ENCODE measurements at places on chromosomes 16 and 17. TPM values are rescaled to one million over a fixed set of nuclear protein-coding genes. Genes with fewer than 3 reads are reported as not detected.
A peak's percentile ranks its signal among the peaks of the same experiment; 100 is the strongest.

The TMEM101 gene
- total RNA-seq, result 26.7 TPM

DNA sequence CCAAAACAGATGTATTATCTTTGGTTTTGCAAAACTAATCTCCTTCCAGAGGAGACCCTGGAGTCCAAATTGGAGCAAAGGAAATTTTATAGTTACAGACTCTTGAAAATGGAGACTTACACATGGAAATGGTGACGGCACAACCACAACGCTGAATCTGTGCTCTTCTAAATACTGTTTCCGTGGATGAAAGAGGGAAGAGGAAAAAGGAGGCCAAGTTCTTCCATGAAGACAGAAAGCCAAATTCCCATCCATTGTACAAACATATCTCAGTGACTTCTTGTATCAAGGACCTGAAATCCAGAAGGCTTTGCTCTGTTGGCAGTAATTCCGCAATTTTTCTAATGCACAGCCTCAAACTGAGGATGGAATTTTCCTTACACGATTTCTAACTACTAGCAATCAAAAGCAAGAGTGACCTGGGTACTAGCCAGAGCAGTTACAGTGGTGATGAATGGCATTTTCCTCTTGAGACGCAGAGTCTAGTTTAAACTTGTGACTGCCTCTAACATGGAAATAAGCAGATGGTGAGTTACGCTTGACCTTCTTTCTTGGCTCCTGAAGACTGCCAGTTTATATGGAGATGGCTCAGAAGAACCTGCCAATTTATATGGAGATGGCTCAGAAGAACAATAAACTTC, 38.5 kb downstream of the VPS53 start:
- DNase-seq, result no peak

The PLA2G10 gene
- 2.6 TPM for total RNA-seq

- DNase-seq, result peak; percentile 52
Measured at GRCh38 chr16:31215287-31216162, 1.4 kb downstream of the PYDC1 start.

GRCh38 chr16:73558219-73558618, 510.3 kb upstream of the ZFHX3 start:
- no peak for DNase-seq

The GEMIN4 gene
- 5.6 TPM for total RNA-seq

GRCh38 chr16:12500771-12501170, 302.9 kb downstream of the CPPED1 start:
- DNase-seq, result no peak

The HSD11B2 gene
- 13.8 TPM for total RNA-seq

DNA sequence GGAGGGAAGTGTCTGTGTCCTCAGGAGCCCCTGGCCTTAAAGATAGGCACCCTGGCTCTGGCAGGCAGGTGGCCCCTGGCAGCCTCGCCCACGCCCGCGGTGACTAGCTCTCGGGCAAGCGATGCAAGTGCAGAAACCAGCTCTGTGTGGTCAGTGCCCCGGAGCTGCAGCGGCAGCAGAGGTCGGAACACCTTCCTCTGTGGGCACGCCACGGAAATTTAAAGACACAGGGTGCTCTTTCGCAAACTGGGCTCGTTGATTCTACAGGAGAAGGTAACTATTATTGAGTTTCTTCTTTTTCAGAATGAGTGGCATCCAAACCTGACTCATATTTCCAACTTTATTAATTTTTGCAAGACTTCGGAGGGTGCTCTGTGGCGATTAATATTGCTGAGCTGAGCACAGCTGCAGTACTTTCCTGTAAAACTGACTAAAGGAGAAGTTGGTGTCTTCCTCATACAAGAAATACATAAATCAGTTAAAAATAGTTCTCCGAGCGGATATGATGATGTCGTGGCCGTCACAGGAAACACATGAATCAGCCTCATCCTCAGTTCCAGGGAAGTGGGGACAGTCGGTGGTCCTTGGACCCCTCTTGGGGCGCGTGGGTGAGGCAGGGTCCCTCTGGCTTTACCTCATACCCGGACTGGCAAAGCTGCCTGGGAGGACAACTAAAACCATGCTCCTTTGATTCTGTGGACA, 120.2 kb downstream of the METRNL start:
- DNase-seq, result peak; percentile 16

GRCh38 chr17:40319651-40320540, 10.9 kb downstream of the RARA start:
- no peak for DNase-seq

All from body of pancreas (tissue), 4 donors.